K562 (cell line): ENCODE measurements at places on chromosomes 6 and 20.

- DNase-seq = no peak
Measured at GRCh38 chr6:140907235-140907634, 1225.5 kb upstream of the GJE1 start.

DNA sequence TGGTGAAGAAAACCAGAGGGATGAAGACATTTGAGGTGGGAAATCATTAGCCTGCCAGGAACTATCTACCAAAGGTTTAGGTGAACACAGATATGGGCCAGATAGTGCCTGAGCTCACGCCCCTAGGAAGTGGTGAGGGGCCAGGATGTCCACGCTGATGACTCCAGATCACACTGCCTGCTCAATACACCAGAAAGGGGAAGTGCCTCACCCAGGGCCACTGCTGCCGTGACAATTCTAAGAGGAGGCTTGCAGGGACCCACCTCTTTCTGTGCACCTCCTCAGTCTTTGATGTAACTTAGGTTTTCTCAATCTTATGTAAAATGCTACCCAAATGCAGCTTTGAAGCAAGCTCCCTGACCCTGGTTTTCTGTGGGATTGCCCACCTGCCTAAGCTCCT lies 5.4 kb upstream of the RAB44 start:
- DNase-seq = no peak

DNA sequence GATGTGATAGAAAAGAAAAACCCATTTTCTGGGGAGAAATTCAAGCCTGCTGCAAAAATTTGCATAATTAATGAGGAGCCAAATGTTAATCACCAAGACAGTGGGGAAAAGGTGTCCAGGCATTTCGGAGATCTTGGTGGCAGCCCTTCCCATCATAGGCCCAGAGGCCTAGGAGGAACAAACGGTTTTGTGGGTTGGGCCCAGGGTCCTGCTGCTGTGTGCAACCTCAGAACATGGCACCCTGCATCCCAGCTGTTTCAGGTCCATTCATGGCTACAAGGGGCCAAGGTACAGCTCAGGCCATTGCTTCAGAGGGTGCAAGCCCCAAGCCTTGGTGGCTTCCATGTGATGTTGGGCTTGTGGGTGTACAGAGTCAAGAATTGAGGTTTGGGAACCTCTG lies 189.8 kb upstream of the IMPG1 start:
- no peak for DNase-seq

DNA sequence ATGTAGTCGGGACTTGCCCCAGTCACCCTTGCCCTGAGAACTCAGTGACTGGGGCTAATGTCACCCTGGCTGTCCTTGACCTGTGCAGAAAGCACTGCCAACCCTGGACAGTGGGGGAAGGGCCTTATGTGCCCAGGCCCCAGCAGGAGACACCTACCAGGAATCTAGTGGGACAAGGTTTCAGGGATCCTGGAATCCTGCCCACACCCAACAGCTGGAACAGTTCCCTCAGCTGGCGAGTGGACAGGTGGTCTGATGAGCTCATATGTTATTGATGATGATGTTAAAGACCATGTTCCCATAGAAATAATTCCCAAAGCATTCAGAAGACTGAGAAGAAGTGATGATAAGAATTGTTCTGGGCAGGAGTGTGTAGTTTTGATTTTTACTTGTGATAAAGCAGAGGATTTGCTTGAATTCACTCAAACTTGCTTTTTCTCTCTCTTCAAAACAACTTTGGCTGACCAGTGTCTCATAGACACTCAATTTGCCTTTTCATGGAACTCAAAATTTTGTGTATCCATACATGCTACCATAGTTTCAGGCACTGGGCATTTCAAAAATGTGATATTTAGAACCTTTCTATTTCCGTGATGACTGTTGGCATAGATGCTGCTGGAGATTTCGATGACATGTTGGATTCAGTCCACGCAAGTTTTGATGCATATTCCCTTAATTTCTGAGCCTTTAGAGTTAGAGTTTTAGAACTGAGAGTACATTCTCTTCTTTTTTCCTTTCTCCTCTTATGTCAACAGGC lies 79.3 kb downstream of the SLC22A3 start:
- no peak for DNase-seq

DNA sequence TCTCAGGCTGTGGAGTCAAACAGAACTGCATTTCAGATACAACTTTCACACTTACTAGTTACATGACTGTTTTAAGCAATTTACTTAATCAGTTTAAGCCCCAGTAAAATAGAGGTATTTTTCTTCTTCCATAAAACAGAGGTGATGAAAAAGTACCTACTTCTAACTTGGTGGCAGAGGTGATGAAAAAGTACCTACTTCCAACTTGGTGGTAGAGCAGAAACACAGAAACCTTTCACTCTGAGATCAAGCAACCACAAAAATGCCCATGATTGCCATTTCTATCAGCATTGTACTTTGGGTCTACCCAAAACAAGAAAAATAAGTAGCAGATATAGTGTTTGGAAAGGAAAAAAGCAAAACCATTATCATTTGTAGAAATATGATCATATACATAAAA lies 148.7 kb downstream of the OPRM1 start:
- DNase-seq = no peak

- DNase-seq = peak; percentile 12
Measured at GRCh38 chr20:45538209-45538799, 978 bp downstream of the WFDC6 start.
